Ureter (tissue), 1 donor: ENCODE measurements at places on chromosomes 11 and 22. TPM values are rescaled to one million over a fixed set of nuclear protein-coding genes. Genes with fewer than 3 reads are reported as not detected.
A peak's percentile ranks its signal among the peaks of the same experiment; 100 is the strongest.

DNA sequence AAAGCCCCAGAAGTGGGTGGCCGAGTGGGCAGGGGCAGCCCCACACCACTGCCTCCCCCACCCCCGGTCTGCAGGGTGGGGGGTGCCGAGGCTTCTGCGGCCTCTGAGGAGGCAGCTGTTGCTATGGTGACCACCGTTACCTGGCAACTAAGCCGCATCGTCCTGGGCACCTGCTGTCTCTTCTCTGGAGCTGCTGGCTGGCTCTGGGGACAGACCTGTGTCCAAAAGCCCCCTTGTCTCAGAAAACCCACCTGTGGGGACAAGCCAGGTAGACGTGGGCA lies 79.9 kb upstream of the PRR5 start:
- no peak for DNase-seq

DNA sequence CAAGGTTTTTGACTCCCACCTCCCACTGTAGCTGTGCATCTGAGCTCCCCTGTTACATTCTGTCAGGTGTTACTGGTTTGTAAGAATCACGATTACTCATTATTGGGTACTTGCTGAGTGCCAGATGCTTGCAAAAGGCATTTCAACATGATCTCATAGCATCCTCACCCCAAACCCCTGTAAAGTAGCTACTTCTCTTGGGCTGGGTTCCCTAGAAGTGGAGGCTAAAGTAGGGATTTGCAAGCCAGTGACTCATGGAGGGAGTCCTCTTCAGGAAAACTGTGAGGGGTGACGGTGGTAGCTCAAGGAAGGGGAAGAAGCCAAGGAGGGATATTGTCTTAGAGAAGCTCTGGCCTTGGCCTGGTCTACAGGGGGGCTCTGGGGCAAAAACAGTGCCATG lies 78.6 kb downstream of the TIMP3 start:
- no peak for DNase-seq

DNA sequence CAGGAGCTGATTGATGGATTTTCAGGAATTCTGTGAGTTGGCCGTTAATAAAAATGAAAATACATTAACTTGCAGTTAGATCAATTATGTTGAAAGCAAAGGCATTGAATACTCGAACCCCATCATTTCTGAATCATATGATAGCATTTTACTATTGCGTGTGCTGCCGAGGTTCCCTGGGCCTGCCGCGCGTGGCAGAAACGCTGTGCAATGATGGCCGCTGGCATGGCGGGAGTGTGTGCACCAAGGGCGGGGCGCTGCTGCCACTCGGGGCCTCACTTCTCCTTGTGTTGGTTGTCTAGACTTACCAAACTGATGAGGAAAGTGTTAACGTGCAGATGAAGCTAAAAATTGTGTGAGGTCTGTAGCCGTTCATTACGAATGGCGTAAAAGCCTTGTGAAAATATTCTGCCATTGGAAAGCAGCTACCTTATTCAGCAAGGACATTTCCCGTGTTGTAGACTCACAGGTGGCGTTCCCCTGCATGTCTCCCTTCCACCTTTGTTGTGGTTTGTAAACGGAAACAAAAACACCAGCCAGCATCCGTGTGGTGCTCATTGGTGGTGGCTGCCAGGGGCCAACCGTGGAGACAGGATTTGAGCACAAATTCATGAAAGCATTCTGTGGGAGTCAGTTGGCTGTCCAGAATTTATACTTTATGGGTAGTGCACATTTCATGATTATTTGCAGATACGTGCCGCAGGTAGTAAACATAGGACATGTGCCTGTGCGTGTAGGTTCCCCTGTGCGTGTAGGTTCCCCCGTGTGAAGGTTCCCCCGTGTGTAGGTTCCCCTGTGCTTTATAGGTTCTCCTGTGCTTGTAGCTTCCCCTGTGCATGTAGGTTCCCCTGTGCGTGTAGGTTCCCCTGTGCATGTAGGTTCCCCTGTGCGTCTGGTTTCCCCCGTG lies 5.9 kb upstream of the GRAMD4 start:
- DNase-seq, result no peak

- DNase-seq, result no peak
These were observed at the start of gene CELSR1 for GRCh38 chr22:46537225-46537945. Gene CELSR1 (minus strand): TSS chr22:46537620. CDS start chr22:46537170, 450 bp downstream.

- DNase-seq, result no peak
These were observed 8.1 kb downstream of the UPK3A start for GRCh38 chr22:45292731-45293442.

RAB36 gene
- total RNA-seq, result 21.5 TPM

DNA sequence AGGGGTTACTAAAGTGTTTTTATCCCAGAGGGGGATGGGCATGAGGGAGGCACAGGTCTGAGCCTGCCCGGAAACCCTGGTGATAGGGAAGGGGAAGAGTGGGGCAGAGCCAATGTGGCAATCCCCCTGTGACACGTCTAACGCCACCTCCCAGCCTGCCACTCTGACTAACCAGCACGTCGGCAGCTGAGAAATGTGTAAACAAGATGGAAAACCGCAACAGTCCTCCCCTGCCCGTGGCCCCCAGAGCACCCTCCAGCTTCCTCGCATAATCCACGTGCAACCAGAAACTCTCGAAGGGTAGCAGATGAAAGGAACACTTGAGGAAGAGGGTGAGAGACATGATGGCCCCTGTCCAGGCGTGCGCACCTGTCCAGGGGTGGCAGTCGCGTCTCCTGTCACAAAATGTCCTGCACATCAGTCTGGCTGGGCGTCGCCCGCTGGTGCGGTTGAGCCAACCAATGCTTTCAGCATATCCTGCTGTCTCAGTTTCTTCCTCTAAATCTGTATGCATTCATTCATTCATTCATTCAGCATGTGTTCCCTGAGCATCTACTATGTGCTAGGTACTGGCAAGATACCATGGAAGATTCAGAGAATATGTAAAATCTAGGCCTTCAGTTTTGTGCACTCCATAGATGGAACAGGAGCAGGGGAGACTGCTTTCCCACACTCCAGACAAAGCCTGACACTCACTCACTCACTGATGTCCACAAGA lies 4.5 kb downstream of the TMPRSS4 start:
- peak; percentile 80 for DNase-seq
